ENCODE measurements at places on chromosomes 13 and 19.
A peak's percentile ranks its signal among the peaks of the same experiment; 100 is the strongest.

DNA sequence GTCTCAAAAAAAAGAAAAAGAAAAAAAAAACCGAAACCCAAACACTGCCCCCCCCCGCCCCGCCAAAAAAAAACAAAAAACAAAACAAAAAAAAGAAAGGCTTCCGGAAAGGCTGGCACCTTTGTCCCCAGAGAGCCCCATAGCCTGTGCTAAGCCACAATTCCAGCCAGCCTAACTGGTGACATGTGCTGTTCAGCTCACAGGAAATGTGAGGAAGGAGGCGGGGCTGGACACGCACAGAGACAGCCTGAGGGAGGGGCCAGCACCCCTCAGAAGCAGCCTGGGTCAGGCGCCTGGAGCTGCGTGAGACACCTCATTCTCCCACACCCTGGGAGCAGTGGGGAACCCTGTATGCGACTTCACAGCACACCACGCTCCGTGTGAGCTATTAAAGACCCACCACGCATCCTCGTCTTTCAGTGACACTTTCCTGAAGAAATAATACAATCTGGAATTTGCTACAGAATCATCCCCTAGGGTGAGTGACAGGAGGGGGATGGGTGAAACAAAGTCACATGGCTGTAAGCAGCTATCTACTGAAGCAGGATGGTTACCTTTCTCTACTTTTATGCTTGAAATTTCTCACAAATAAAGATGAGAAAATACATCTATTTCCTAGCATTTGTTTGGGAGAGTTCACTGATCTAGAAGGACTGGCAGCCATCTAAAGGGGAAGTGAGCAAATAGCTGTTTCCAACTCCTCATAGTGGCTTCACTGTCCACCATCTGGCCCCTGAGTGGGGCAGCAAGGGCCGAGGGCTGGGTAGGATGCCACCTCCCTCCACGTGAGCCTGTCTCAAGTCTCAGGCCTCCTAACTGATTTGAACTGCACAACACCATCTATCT, 12.3 kb upstream of the SLC35E1 start:
- peak; percentile 88 for DNase-seq

GRCh38 chr19:40348961-40349507, 539 bp downstream of the PLD3 start:
- no peak for DNase-seq

GRCh38 chr19:18300930-18301717, 19.7 kb upstream of the JUND start:
- DNase-seq: peak; percentile 92

GRCh38 chr19:18803550-18804138, 12.5 kb upstream of the COMP start:
- no peak for DNase-seq

GRCh38 chr13:27131906-27132305, 39.7 kb downstream of the USP12 start:
- DNase-seq: no peak

GRCh38 chr13:110682746-110683145, 23.2 kb downstream of the CARS2 start:
- no peak for DNase-seq

DNA sequence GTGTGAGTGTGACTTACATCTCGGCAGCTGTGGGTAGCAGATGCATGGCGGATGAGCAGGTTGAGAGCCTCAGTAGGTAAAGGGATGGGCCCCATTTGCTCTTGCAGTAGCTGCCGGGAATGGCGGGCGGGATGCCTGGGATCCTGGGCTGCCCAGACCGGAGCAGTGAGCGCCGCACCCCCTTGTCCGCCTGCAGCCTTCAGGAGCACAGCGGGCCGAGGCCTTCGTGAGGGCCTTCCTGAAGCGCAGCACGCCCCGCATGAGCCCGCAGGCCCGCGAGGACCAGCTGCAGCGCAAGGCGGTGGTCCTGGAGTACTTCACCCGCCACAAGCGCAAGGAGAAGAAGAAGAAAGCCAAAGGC, 4.1 kb downstream of the POP4 start:
- no peak for DNase-seq

GRCh38 chr19:16019691-16020448, 56.4 kb upstream of the TPM4 start:
- no peak for DNase-seq

- no peak for DNase-seq
Measured at GRCh38 chr13:94703721-94704314, 8.5 kb downstream of the SOX21 start.

DNA sequence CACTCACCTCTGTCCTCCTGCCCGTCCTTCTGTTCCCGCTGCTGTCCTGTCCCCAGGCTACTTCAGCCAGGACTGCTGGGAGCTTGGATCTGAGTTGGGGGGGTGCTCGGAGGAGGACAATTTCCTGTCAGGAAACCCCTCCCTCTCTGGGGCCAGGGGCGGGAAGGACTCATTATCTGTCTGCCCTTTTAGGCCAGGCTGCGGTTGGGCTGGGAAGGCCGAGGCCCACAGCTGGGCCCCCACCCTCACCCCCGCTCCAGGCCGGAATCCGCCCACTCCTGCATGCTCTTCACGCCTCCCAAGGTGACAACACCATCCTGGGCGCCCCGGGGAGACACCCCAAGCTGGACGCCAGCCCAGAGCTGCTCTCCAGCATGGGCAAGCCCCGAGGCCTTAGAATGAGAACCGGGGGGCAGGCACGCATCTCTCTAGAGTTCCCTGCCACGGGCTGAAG, at the start of gene EXOC3L2:
Gene EXOC3L2 (minus strand): TSS at position 74 of the 454 bp plus-strand sequence. CDS start 6,362 bp downstream, outside the sequence.
- no peak for DNase-seq
